Hematopoietic multipotent progenitor cell treated with erythropoietin and hydrocortisone succinate and interleukin-3 and kit ligand, for 17 days (in vitro differentiated cells): ENCODE measurements at places on chromosomes 6 and 20.

DNA sequence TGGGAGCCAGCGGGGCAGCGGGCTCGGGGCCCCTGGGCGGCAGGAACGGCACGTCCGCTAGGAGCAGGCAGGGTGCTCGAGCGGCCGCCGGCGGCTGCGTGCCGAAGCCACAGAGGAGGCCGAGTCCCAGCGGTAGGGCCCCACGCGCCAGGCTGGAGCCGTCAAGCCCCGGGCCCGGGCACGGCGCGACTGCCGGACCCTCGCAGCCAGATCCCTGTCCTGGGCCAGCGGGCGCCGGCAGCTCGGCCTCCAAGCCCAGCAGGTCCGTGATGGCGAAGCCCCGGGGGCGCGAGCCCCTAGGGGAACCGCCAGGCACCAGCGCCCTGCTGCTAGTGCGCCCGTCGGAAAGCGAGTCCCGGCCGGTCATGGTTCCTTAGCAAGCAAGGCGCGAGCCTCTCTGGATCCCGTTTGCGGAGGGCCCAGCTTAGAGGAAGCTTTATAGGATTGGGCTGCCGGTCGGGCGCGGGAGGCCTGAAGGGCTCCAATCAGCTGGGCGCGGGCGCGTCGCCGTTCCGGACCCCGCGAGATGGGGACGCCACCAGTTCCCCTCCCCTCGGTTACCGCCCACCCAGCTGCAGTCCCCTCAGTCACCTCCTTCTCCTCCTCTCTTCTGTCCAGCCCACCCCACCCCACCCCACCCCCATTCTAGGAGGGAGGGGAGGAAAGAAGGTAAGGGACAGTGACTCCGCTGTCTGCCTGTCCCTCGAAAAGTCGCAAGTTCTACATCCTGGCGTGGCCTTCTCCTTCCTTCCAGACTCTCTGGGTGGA lies at the start of gene VSX1:
Gene VSX1, minus strand, starts transcription at position 412 of the 768 bp plus-strand sequence. Its CDS starts 45 bp downstream, at position 367.
- no peak for DNase-seq

DNA sequence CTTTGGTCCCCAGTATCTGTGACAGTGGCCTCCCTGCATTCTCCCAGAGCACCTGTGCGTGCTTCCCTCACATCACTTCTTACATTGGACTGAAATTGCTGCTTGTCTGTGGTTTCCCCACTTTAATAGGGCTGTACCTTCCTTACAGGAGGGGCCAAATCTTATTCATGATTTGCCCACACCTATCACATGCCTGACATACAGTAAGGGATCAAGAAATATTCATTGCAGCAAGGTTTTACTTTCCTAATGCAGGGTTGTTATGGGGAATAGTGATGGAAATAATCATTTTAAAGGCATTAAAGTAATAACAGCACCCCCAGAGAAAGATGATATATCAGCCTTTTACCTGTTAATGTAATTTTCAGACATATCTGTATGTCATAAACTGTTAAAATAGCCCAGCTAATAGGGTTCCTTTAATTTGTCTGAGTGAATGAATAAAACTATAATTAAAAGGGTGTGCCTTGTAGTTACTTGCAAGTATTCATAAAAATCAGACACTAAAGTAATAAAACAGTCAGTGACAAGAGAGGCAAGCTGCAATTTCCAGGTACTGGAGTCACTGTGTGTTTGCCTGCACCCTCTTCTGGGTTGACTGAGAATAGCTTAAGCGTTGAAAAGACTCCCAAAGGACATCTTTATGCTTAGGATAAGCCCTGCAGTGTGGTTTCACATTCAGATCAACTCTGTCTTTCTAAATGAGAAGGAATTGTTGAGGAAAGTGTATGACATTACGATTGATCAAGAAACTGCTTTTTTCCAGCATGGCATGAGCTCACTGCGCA lies 182.7 kb downstream of the PHACTR1 start:
- DNase-seq = no peak

- DNase-seq = no peak
Observed at GRCh38 chr6:113442040-113442439, 415.1 kb upstream of the MARCKS start.

DNA sequence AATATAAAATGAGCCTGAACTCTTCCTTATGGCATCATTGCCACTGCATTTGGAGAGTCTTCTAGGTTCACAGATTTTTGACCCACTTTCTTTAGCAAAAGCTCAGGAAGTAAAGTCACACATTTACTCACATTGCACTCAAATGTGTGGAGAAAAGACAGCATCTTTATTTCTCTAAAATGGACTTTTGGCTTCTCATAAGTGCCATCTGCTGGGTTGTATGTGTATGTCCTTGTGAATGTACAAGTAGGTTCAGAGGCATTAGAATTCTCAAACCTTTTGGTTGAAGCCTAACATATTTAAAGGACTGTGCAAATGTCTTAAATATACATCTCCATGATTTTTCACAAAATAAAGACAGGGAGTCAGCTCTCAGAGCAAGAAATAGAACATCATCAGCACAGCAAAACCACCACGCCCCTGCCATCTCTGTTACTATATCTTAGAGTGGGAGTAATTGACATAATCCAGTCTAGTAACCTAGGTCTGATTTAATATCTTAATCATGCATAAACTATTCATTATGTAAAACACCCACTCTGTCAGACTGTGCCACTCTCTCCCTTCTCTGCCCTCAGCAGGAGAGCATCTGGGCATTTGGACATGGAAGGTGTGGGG lies 42.2 kb upstream of the SPTLC3 start:
- no peak for DNase-seq

DNA sequence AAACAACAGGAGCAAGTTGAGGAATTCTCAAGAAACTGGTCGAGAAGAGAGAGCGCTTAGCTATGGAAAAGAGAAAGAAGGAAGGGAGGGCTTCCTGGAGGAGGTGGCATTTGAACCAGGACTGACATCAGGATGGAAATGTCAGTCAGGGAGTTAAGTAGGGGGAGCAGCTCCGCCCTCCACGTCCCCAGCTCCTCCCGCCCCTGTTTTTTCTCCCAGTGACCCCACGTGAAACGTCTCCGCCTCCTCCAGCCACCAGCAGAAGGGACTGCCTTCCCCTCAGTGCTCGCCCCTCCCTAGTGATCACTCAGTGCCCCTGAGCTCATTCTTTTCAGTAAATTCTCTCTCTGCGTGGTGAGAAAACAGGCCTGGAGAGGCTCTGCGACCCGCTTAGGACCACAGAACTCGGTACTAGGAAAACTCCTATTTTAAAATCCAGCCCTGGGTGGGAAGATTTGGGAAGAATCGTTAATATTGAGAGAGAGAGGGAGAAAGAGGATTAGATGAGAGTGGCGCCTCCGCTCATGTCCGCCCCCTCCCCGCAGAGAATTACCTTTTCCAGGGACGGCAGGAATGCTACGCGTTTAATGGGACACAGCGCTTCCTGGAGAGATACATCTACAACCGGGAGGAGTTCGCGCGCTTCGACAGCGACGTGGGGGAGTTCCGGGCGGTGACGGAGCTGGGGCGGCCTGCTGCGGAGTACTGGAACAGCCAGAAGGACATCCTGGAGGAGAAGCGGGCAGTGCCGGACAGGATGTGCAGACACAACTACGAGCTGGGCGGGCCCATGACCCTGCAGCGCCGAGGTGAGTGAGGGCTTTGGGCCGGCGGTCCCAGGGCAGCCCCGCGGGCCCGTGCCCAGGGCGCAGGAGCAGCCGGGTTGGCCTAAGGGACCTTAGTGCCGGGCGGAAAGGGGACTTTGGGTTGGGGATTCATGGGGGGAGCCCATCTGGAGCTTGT lies 4.6 kb downstream of the HLA-DPB1 start:
- DNase-seq = no peak

DNA sequence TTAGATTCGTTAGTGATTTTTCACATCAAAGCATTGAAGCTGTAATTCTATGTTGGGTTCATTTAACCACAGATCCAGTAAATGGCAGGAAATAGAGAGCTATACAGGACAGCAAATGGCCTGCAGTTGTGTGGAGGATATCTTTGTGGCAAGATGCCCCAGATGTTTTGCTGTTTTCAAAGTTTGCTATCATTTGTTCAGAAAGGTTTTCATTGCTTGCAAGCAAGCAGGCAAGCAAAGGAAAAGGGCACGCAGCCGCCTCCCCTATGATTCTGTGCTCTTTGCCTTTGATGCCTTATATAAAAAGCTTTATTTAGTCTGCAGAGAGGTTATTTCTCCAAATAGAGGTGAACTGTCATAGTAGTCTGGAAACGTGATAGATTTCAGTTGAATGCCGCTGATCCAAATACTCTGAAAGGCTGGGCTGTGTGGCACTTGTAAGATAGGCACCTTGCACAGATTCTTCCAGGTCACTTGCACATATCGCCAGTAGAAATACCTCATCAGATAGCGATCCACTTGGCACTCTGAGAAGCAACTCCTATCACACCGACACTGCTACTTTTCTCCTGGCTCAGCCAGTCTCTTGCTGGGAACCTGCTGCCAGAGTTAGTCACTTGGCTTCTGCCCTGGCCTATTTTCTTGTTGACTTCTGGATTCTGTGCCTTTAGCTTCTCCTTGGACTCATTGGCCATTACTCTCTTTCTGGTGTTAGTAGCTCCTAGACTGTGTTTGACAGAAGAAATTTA lies 66.4 kb downstream of the UTRN start:
- no peak for DNase-seq

DNA sequence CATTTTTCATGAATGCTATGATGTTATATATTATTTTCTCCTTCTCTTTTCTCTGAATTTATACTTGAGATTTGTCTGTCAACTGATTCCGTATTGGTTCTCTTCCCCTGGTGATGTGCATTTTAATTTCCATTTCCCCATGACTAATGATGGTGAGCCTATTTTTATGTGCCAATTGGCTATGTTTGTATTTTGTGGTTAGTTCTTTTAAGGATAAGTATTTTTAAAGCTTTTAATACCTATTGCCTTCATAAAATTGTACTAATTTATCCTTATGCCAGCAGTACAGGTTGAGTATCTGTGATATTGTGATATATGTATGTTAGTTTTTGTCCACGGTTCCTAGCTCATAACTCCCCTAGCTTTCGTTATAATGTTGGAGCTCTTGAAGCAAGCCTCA lies 2.8 kb downstream of the POLH start:
- DNase-seq = no peak

DNA sequence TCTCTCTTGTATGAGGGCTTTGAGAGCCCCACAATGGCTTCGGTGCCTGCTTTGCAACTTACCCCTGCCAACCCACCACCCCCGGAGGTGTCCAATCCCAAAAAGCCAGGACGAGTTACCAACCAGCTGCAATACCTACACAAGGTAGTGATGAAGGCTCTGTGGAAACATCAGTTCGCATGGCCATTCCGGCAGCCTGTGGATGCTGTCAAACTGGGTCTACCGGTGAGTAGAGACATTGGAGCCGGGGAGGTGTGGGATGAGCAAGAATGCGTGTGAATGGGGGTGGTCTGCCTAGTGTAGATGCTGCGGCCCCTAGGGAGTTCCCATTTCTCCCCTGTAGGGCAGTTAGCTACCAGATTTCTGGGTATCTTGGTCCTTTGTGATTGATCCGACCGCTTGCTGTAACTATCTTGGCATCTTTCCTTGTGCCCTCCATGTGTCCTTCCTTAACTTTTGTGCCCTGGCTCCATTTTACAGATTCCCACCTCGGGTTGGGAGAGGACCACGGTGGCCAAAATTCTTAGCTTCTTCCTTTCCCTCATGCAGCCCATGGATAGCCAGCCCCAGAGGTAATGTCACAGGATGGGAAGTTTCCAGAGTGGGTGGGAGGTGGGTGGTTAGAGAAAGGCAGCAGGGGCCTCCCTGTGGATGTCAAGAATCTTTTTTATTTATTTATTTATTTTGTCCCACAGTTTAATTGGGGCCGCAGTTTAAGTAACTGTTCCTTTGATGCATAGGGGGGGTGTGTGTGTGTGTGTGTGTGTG lies 6.3 kb downstream of the BRD2 start:
- peak; percentile 42 for DNase-seq

DNA sequence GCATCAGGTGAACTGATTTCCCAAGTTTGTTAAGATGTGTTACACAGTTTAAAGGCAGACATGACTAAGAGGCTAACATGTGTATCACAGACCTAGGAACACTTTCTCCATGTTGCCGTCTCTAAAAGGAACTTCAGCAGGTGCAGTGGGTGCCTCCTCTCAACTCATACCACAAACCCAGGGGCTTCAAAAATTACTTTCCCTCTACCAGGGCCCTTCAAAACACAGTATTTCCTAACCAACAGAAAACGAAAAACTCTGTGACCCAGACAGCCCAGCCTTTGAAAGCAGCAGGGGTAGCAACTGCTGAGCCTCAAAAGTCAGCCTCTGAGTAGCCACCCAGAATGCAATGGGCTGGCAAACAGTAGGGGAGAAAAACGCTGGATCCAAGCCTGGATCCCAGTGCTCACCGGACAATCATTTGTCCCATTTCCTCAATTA lies 28.5 kb downstream of the B4GALT5 start:
- no peak for DNase-seq

- no peak for DNase-seq
Observed at GRCh38 chr6:12075067-12075563, 63.0 kb downstream of the HIVEP1 start.

DNA sequence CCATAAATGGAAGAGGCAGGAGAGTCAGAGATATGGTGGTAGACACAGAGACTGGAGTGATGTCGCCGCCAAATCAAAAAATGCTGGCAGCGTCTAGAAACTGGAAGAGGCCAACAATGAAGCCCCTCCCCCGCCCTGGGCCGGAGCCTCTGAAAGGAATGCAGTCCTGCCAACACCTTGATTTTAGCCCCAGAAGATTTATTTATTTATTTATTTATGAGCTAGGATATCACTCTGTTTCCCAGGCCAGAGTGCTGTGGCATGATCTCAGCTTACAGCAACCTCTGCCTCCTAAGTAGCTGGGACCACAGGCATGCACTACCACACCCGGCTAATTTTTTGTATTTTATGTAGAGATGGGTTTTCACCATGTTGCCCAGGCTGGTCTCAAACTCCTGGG lies 82.6 kb upstream of the CCDC167 start:
- no peak for DNase-seq

GRCh38 chr6:41586252-41587007 lies 40.2 kb downstream of the FOXP4 start:
- DNase-seq = no peak

DNA sequence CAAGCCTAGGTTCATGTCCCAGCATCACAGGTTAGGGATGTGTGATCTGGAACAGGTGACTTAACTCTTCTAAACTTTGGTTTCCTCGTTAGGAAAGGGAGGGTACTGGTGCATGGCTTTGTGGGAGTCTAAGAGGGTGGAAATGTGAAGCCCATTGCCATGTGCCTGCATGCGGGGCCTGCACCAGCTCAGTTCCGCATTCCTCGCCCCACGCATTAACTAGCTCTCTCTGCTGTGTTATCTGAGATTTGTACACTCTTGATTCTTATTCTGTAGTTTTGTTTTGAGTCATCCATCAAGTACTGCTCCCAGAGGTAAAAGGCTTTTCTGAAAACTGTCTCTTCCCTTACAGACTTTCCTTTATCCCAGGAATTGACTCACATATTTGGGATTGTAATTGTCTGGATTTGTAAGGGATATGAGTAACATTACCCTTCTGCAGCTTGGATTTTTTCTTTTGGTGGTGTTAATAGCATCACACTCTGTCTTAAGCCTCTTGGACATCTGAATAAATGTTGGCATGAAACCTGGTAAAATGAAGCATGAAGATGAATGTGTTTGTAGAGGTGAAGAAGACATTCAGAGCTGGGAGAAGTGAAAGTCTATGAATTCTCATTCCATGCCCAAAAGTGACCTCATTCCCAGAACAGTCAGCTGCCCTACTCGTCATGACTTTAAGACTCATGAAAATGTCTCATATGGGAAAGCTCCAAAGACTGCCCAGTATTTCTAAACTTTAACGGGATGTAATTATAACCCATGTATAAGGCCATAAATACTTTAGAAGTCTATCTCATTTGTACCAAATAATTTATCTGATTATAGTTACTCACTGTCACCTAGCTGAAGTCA lies 357.3 kb downstream of the FOXA2 start:
- no peak for DNase-seq
